ENCODE measurements at places on chromosomes 12 and 14.

DNA sequence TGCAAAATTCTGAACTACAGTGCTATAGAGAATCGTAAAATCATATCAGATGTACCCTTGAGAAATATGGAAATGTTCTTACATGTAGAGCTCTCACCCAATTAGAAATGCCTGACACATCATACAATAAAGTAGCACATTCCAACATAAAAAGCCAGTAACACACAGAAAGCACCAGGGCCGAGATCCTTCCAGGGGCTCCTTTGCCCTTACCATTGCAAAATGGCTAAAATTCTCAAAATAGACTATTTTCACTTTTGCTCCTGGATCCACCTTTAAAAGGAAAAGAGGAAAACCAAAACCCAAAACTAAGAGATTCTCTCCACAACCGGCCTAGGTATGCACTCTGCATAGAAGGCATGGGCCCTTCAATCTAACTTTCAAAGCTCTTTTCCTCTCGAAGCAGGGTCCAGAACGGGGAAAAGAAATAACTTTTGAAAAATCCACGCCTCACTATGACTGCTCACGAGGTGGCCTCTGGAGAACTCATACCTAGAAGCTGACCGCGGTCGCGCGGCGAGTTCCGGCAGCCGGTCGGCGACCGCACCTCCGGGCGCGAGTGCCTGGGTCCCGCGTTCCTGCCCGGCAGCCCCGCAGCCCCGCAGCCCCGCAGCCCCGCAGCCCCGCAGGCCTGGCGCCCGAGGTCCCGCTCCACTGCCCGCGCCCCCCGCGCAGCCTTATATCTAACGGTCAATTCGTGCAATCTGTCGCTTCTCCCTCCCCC is 2.7 kb downstream of the OTX2 start:
- DNase-seq = no peak

GRCh38 chr14:52220924-52221811 is 46.3 kb upstream of the PTGDR start:
- DNase-seq = no peak

DNA sequence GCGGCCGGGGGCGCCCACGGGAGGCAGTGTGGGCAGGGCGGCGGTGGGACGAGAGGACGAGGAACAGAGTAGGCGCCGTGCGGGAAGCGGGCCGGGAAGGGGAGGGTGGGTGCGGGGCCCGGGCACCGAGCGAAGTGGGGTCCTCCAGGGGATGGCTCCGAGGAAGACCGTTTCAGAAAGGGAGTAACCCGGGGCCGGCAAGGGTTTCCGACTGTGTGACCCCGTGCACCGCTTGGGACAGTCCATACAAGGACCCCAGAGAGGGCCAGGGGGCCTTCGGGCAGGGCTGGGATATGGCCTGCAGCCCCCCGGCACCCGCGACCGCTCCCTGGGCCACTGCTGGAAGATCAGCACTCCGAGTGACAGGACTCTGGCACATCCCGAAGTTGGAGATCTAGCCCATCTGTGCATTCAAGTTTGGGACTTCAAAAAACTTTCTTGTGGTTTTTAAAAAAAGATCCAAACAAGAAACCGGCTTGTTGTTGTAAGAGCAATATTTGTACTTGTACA is 448 bp downstream of the TSPAN9 start:
- DNase-seq = no peak

- DNase-seq = no peak
These were observed 96.9 kb downstream of the FIGNL2 start for GRCh38 chr12:51751661-51752060.

DNA sequence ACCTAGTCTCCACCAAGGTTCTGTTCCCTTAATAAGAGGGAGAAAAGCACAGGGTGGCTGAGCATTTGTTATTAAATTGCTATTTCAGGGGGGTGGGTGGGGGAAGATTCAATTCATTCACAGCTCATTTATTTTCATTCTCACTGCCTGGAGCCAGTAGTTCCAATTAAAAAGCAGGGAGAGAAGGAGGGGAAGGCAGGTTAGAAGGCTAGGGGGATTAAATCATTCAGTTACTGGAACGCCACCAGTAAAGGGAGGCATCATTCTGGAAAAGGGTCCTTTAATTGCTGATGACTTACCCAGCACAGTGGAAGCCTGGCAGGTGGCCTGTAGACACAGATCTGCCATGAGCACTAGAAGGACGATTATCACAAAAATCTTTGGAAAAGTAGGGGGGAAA is 47.4 kb downstream of the NIN start:
- no peak for DNase-seq

- no peak for DNase-seq
These were observed 151.4 kb downstream of the TMTC2 start for GRCh38 chr12:82838131-82838551.

GRCh38 chr14:91280129-91280528 is 35.6 kb upstream of the GPR68 start:
- DNase-seq = no peak

DNA sequence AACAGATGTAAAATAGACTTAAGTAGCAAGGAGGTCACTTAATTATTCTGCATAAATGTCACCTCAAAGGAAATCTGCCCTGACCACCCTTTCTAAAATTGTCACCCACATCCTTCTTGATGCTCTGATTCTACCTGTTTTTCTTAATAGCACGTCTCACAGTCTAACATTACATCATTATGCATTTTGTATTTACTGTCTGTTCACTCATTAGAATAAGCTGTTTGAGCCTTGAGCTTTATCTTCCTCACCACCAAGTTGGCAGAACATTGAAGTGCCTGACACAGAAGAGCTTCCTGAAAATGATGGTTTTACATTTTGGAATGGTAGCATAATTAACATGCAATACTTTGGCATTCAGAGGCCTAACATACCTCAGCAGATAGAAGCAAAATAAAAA is 8.8 kb upstream of the TMEM117 start:
- no peak for DNase-seq

- DNase-seq = no peak
These were observed 242.2 kb upstream of the NPAS3 start for GRCh38 chr14:32696325-32697091.

DNA sequence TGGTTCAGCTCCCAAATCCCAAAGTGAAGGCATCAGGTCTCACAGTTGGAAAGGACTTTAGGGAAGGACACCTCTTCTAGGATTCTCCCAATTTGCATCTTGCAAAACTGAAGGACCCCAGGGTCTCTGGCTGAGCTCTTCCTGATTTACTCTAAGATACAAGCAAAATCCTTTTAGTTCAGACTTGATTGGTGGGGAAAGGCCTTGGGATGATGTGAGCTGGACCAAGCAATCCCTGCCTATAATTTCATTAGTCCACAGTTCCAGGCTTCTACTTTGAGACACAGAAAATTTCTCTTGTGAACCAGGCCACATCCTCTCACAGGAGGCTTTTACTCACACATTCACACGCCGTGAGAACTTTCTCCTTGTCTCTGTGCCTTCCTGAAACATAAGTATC is 23.6 kb upstream of the VWF start:
- no peak for DNase-seq

DNA sequence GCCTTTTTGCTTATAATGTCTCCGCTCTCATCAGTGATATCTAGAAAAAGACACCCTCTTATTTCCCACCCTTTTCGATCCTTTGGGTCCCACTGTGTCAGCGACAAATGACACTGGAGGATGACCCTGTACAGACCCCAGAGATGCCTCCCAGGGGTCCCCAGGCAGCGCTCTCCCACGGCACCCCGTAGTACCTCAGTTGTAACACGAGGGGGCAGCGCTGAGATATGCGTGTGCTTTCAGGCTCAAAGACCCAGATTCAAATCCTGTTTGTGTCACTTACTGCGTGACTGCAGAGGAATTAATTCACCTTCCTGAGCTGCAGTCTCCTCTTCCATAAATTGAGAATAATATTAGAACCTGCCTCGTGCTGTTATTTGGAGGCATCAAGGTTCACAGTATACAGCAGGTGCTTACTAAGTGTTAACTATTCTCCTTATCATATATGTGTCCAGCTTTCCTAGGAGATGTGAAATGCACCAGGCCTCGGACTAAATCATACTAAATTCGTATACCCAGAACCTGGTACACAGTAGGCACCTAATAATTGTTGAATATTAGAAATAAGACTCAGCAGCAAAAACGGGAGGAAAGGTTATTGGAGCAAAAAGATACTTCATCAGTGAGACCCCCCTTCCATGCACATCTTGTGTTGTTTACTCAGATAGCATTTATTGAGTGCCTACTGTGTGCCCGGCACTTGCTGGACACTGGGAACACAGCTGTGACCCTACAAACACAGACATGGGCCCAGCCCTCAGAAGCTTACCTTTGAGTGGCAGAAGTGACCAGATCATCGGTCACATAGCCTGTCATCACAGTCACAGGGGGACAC is 99.9 kb downstream of the PHETA1 start:
- DNase-seq = no peak

GRCh38 chr12:77325511-77326236 is 260.3 kb upstream of the E2F7 start:
- DNase-seq = no peak

DNA sequence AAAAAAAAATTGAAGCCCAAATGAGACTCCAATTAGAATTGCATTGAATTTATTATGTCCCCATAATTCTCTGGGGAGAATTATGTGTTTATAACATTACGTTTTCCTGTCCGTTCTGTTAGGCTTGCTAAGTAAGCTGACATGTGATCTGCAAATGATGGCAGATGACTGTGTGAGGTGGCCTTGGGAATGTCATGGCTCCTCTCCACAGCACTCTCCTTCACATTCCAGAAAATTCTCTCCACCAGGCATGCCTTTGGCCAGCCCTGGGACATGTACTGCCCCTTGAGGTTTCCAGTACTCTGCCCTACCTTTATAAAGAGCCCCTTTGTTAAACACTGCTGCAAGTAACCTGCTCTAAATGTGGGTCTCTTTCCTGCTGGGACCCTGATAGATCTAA is 28.3 kb upstream of the INF2 start:
- DNase-seq = no peak

GRCh38 chr14:33941718-33942117 is 9.2 kb downstream of the EGLN3 start:
- DNase-seq = no peak

GRCh38 chr12:76012644-76013043 is 18.9 kb downstream of the PHLDA1 start:
- no peak for DNase-seq

GRCh38 chr12:71447691-71448132 is 8.1 kb downstream of the LGR5 start:
- no peak for DNase-seq

GRCh38 chr14:103501041-103501870 is 21.4 kb downstream of the CKB start:
- DNase-seq = no peak

DNA sequence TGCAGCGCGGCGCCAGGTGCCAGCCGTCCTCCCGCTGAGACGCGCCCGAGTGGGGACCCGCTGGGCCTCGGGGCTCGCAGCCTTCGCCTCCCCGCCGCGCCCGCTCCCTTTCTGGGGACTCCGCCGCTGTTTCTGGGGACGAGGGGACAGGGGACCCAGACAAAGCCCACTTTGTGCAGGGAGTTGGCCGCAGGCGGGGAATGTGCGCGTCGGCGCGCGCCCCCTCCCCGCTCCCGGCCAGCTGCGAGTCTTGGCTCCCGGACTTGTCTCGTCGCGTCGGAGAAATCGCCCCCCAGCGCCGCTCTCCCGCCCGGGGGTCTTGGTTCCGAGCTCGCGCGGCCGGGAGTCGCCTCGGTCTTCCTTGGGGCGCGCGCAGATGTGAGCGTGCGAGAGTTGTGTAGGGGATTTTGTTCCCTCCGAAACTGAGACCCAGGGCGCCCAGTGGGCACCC is 717 bp downstream of the VASH1 start:
- DNase-seq = no peak

Data from H54 (cell line).